ENCODE measurements at places on chromosomes 16 and 17.

DNA sequence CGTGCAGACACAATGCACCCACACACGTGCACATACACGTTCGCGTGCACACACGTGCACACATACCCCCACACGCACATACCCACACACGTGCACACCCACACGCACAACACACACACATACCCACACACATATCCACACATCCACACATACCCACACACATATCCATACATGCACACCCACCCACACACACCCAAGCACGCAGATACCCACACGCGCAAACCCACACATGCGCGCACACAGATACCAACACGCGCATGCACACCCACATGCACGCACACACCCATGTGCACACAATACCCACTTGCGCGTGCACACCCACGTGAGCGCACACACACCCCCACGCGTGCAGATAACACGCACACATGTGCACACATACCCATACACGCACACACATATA lies 26.8 kb upstream of the PVALEF start:
- DNase-seq, result no peak

DNA sequence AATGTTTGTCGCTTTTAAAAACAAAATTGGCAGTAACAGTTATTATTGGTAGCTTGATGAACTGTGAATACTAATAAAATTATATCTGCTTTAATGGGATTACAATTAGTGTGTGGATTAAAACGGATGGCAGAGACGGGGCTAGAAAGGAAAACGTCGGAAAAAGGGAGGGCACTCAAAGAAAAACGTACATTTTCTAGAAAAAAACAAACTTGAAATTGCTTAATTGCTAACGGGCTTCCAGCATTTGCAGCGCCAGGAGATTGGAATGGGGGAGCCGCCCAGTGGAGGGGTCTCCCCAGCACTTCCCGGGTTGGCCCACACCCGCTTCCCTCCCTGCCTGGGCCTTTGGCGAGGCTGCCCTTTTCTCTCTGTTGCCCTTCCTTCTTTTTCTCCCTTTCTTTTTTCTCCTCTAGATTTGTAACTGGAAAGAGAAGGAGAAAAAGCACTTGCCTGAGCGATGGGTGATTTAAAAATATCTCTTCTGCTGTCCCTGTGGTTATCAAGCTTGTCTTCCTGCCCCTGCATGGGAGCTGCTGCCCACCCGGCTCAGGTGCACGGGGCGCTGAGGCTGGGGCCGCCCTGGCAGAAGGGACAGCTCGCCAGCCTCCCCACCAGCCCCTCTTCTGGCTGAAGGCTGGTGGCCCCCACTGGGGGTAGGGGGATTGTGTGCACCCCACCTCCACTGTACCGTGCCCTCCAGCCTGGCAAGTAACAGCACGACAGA lies 5.9 kb downstream of the BAHCC1 start:
- no peak for DNase-seq

- DNase-seq, result no peak
Observed at GRCh38 chr16:49833796-49834530, 21.9 kb downstream of the ZNF423 start.

GRCh38 chr17:34542700-34543336 lies 36.6 kb upstream of the TMEM132E start:
- DNase-seq, result peak; percentile 48

DNA sequence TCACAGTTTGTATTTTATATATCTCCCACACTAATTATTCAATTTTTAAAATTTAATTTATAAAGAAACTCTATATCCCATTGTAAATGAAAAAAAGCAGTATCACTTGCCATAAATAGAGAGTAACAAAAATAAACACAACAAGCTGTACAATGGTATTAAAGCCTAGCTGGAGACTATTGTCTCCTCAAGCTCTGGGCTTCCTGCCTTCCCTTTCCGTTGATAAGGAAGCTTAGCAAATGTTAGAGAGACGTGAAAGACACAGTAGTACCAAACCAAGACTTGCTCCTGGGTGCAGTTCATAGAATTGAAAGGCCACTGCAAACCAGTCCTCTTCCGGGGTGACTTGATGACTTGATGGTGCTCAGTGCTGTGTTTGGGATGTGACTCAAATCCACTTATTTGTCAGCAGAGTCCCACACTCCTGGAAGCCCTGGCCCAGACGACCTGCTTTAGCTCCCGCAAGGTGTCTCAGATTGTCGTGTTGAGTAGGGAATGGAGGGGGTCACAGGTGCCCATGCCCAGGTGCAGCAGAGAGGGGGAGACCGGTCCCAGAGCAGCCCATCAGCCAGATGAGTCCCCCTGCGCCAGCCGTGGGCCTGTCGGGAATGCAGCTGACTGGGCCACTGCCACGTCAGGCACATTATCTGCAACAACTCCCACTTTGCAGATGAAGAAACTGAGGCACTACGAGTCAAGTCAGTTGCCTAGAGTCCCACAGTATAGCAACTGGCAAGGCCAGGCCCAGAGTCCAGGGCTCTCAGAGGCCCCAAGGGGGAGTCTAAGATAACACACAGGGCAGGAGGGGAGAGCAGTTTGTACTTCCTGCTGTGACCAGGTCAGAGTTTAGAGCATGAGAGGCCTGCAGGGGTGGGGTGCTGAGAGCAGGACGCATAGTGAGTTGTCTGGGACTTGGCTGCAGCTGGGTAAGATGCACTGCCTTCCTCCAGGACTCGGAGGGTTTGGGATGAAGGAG lies 40.5 kb downstream of the PSME3IP1 start:
- DNase-seq, result no peak

DNA sequence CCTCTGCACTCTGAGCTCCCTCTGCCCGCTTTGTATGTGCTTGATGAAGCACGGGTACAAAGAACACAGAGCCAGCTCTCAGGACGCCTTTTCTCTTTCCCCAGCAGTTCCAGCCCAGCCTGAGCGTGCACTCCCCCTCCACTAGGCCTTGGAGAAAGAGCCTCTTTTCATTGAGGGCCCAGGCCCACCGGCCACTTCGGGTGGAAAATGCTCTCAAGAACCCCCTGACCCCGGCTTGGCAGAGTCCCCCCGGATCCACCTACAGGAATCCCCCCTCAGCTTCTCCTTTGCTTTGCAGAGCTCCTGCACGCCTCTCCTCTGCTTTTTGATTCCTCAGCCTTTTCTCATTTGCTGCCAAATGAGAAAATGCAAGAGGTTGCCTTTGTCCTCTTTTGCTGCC lies 30.2 kb downstream of the MRC2 start:
- DNase-seq, result no peak

GRCh38 chr16:88968589-88969280 lies 8.3 kb downstream of the CBFA2T3 start:
- DNase-seq, result no peak

- DNase-seq, result peak; percentile 40
Observed at GRCh38 chr17:17535957-17536356, 39.8 kb upstream of the RASD1 start.

GRCh38 chr17:41967141-41967920 lies 736 bp downstream of the CNP start:
- DNase-seq, result peak; percentile 9

- DNase-seq, result no peak
Observed at GRCh38 chr17:43875476-43876147, 28.6 kb downstream of the CD300LG start.

- DNase-seq, result no peak
Observed at GRCh38 chr16:89431630-89432029, 58.7 kb downstream of the ANKRD11 start.

- no peak for DNase-seq
Observed at GRCh38 chr17:74838274-74838673, 21.4 kb downstream of the GRIN2C start.

DNA sequence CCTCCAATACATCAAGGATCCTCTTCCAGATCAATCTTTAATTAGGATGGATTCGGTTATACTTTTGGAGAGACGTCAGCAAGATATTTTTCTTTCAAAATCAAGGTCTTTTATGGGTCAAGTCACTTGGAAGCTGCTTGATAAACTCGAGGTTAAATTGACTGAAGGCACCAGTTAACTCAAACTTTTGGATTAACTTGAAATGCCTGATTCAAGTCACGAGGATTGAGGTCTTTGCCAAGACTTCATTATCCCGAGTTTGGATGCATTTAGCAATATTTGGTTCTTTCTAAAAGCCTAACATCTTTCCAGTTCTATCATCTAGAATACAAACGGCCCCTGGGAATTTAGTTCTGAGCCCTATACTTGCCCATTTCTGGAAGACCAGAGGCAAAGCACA lies 82.9 kb downstream of the MYH11 start:
- DNase-seq, result peak; percentile 27

- DNase-seq, result no peak
Observed at GRCh38 chr17:350706-351448, 1.7 kb downstream of the RPH3AL start.

DNA sequence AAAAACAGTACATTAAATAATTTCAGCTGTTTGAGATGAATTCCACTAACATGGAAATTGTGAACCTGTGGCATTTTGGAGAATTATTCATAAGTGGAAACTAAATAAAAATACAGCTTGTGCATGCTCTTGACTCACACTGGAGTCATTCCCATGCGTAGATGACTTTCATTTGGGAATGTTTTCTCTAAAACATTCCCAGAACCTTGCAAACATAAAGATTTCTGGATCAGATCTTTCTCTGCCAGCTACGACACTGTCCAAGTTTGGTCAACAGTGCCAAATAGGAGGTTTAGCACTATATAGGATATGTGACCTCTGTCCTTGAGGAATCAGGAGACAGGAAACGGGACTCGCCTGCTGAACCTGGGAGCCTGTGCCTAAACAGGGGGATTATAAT lies 400.9 kb downstream of the SLC39A11 start:
- DNase-seq, result peak; percentile 40

DNA sequence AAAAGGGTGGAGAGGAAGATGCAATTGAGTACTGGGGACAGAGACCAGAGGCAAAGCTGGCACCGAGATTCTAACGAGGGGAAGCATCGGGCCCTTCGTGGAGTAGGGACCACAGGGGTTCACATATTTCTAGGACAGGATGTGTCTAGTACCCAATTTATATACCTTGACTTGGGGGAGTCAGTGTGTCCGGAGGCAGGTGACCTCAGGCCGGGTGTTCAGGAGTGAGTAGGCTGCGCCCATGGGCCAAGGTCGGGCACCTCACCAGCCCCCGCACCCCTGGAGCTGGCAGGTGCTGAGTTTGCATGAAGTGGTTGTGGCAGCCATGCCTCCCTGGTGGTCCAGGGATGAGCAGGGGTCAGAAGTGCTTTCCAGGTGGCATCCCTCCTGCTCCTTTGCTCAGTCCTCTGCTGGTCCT lies 8.6 kb upstream of the NXPH3 start:
- no peak for DNase-seq

GRCh38 chr17:2230877-2231276 lies 72.7 kb downstream of the SMG6 start:
- no peak for DNase-seq

DNA sequence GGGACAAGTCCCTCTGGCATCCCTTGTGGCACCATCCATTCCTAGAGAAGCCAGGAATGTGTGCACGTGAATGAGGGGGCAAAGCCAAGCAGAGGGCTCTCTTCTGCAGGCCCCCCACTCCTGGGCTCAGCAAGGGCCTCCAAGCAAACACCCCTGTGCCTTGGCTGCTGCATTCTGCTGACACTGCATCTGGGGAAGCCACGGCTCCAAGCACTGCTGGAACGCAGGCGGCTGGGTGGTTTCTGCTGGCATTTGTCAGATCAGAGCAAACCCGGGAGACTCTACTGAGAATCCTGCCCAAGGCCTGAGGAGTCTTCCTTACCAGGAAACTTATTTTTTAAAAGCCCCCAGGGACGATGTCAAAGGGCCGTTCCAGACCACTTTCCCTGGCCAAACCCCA lies 23.3 kb downstream of the ATP6V0D1 start:
- no peak for DNase-seq

- DNase-seq, result peak; percentile 59
Observed at GRCh38 chr17:43517615-43518386, 28.3 kb downstream of the ETV4 start.

DNA sequence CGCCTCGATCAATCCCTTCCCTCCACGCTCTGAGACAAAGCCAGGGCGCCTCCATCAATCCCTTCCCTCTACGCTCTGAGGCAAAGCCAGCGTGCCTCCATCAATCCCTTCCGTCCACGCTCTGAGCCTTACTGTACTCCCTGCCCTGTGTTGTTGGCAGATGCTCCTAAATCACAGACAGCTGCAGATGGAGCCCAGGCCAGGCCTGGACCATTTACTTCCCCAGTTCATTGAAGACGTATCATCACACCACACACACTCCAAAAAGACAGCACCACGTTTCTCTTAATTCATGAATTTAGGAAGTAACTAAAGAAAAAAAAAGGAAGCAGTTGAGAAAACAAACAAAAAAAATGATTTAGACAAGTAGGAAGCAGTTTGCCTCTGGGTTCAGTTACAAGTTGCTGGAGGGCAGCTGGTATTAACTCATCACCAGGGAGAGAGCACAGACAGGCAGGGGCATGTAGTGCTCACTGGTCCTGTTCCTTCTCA lies 7.4 kb upstream of the CD300LD start:
- no peak for DNase-seq

DNA sequence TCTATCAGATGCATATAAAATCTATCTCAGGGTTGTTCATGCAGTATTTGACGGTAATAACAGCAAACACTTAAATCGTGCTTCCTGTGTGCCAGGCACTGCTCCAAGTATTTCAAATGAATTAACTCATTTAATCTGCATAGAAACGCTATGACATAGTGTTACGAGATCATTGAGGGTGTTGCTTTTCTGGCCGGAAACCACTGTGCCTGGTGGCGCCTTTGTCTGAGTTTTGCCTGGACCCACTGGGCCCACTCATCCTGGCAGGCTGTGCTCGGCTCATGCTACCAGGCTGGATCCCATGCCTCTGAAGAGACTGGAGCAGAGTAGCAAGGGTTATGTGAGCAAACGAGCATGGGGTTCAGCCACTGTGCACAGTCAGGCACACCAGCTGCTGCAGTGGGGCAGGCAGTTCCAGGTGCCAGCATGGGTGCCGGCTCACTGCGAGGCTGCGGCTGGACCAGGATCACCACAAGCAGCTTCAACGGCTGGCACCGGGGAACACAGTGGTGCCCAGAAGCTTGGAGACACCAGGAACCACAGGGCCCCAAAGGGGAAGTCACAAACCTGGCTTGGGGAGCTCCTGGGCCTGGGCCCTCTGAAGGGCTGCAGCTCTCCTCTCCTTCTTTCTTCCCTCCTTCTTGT lies 45.9 kb upstream of the CLEC19A start:
- no peak for DNase-seq

DNA sequence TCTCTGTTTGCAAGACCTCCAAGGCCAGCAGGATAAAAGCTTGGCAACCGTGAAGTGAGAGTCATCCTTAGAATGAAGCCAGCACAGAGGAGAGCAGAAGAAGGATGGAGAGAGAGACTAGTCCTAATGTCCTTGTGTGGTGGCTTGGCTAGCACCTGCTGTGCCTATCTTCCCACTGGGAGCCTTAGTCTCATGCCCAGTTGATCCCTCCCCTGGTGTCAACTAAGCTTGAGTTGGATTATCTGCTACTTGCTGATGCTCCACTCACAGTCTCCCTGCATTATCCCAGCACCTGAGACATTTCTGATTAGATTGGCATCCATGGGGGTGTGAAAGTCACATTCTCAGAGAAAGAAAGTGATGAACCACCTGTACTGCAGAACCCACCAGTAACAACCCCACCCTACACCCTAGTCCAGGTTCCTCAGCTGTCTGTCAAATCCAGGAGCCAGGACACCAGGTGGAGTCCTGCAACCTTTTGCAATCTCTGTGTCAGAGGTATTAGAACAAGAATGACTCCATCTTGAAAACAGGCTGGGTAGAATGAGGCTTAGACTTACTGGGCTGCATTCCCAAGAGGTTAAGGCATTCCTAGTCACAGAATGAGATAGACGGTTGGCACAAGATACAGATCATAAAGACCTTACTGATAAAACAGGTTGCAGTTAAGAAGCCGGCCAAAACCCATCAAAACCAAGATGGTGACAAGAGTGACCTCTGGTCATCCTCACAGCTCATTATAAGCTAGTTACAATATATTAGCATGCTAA lies 460.2 kb upstream of the C16orf82 start:
- no peak for DNase-seq

GRCh38 chr17:36856222-36856621 lies 81.1 kb upstream of the LHX1 start:
- DNase-seq, result no peak
